ENCODE measurements at places on chromosomes 12 and 14.

- no peak for DNase-seq
These were observed 75.9 kb upstream of the TMPO start for GRCh38 chr12:98439471-98439951.

- DNase-seq = no peak
These were observed 57.3 kb downstream of the FBRSL1 start for GRCh38 chr12:132547205-132547740.

GRCh38 chr14:105525861-105526775 lies at the start of gene TMEM121:
TMEM121 (plus strand) TSS chr14:105526583; CDS start chr14:105528835, 2,252 bp downstream.
- DNase-seq = peak; percentile 64

- no peak for DNase-seq
These were observed 516.3 kb upstream of the NOVA1 start for GRCh38 chr14:27114180-27114579.

- DNase-seq = no peak
These were observed 430.0 kb downstream of the ETNK1 start for GRCh38 chr12:23055004-23055403.

DNA sequence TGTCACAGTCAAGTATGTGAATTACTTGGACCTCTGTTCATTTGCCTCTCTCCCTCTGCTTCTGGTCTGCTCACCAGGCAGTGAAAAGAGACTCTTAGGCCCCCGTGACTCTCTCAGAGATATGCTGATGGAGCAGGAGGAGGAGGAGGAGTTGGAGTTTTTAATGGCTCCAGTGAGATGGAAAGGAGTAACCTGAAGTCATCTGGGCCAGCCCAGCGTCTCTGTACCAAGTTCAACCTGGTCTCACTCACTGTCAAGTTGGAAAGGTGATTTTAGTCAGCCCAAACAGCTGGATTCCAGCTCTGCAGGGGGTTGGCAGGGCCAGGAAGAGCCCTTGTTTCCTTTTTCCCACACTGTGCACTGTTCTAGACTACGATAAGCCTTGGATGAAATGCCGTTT lies 48.6 kb downstream of the SH2B3 start:
- DNase-seq = no peak

DNA sequence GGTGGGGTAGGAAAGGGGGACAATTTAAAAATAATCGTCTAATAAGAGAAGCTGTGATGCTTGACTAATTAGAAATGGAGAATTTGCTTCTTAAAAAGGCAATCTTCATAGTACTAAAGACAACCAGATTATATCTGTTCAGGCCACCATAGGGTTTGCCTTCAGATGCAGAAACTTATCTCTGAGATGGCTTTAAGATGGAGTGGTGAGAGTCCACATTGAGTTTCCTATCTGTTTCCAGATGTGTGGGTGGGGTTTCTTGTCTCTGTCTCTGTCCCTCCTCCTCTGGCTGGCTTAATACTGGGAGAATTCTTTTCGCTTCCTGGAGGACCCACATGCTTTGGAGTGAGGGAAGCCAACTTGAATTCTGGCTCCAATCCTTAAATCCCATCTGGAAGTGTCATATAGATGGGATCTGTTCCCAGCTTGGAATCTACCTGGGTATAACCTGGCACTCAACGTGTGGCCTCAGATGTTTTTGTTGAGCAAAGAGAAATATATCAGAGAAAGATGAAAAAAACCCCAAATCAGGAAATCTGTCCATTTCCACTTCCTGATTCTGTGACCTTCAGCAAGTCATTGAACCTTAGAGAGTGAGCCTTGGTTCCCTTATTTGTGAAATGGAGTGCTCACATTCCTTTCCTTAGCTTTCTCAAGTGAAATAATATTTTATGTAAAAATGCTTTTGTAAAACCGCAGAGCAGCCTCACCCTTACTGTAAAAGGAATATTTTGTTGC lies 66.4 kb downstream of the CHST11 start:
- no peak for DNase-seq

- no peak for DNase-seq
These were observed 131.6 kb downstream of the PPFIA2 start for GRCh38 chr12:81627336-81628189.

- DNase-seq = peak; percentile 49
These were observed 4.7 kb upstream of the CREBL2 start for GRCh38 chr12:12606781-12607589.

DNA sequence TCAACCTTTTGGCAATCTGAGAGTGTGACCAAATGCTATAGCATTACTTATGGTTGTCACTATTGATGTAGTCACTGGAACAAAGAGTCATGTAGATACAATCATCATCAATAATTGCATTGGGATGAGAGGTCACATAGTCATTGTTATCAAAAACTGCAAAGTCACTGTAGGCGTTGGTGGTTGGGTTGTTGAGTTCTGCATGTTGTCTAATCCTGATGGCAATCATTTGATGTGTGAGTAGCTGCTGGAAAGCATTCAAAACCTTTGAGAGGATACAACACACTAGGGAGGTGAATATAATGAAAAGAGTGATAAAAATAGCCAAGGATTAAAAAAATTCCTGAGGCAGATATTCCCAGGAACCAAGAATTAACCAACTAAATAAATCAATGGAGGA lies 214.7 kb upstream of the SYT10 start:
- no peak for DNase-seq

DNA sequence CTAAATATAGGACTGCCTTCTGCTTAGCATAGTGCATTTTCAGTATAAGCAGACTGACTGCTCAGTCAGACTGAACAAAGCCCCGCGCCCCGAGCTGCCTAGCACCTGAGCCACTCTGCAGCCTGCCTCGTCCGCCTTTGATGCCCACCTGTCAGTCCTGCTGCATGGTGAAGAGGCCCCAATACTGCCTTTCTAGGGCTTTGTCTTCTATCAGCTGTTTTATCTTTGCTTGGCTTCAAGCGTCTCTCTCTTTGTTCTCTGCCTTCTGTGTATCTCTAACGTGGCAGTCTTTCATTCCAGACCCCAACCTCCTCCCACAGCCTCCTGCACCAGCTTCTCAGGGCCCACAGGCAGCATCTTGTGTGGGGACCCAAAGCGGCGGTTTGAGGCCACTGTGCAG lies 1001.0 kb downstream of the VRK1 start:
- no peak for DNase-seq

DNA sequence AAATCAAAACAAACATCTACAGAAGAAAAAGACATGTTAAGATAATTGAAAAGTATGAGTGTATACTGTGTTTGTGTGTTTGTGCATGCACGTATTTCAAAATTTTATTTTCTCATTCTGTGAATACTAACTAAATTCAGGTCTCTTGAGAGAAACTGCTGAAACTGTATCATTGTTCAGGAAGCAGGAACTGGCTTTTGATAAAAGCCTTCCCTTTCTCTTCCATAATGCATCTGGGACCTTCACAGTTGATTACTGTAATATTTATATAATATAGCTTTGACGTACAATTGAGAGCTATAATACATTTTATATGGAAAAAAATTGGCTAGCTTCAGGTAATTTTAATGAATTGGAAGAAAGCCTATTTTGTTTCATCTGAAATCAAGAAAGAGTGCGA lies 993.5 kb downstream of the SLC6A15 start:
- DNase-seq = no peak

GRCh38 chr12:20950248-20950647 lies 139.7 kb downstream of the SLCO1B3 start:
- peak; percentile 4 for DNase-seq

- no peak for DNase-seq
These were observed 56.5 kb upstream of the TBX3 start for GRCh38 chr12:114740448-114740847.

GRCh38 chr12:16281157-16281556 lies 3.7 kb upstream of the SLC15A5 start:
- no peak for DNase-seq

DNA sequence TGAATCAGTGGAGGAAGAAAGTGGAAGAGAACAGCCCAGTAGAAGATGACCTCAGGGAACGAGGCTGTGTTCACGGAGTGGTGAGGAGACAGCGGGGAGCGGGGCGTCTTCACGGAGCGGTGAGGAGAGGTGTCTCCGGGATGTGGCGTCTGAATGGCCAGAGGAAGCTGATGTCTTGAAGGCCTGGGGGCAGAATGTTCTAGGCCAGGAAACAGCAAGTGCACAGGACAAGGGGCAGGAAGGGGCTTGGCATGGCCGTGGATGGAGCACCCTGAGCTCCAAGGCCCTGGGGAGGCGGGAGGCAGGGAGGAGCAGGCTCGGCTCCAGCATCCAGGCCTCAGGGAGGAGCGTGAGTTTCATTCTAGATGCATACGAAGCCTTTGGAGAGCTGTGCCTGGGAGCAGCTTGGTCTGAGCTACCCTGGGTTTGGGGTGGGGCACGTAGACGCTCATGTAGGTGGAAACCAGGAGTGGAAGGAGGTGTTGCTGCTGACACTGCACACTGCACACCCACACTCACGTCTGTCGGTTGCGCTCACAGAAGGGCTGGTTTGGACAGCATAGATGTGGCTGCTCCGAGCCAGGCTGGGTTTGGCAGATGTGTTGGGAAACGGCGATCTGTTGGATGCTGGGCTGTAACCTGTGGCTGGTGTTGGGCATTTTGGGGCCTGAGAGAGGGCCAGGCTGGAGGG lies 131.6 kb downstream of the ADGRD1 start:
- DNase-seq = no peak

GRCh38 chr12:32039917-32040575 lies 66.6 kb upstream of the BICD1 start:
- DNase-seq = no peak

DNA sequence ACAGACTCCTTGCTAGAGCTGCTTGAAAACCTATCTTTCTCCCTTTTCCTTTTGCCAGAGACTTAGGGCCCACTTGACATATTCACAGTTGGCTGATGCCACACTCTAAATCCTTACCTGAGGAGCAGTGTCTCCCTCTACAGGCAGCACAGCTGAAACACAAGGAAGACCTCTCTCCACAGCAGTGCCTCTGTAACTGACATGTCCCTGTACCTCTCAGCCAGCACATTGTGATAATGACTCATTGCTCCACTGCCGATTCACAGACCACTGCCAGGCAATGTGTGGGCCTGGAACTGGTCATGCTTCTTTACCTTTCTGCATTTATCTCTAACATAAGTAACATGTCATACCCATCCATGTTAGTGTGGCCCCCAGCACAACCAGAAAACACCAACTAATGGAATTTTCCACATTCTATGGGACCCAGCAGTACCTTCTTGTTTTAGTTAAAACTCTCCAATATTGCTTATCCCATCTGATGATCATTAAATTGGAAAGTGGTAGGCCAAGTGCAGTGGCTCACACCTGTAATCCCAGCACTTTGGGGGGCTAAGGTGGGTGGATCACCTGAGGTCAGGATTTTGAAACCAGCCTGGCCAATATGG lies 56.5 kb downstream of the GTF2A1 start:
- DNase-seq = peak; percentile 57

DNA sequence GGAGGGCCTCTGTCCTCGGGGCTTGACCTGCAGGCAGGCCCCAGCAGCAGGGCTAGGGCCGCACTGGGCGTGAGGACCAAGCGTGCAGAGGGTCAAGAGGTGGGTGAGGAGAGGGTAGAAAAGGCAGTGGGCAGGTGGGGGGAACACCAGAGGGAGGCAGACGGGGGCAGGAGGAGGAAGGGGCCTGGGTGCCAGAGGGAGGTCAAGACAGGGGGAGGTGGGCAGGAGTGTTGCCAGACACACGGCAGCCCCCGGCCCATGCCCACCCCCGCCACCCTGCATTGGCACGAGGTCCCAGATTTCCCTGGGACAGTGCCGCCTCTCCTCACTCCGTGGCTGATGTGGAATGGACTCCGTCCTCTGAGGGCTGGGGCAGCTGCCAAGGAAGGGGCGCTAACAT lies 8.2 kb downstream of the TMEM121 start:
- DNase-seq = no peak

DNA sequence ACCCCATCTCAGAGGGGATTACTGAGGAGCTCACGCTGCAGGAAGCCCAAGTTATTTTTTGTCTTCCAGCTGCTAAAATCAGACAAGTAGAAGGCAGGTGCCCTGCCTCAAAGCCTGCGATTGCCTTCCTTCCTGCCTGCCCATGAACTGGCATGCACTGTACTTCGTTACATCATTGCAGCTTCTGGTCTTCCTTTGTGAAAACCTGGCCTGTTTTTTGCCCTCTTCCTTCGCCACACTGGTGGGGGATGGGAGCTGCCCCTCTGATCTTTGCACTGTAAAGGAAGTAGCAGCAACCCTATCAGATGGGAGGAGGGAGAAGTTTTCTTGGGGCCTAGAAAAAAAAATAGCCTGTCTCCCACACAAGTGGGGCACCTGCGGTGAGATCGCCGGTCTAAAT lies 1098.7 kb downstream of the BCL11B start:
- no peak for DNase-seq

- no peak for DNase-seq
These were observed 23.7 kb upstream of the NXPH4 start for GRCh38 chr12:57192920-57193319.

GRCh38 chr12:75489613-75490210 lies 9.2 kb downstream of the GLIPR1 start:
- DNase-seq = no peak

GRCh38 chr14:80844872-80845271 lies 96.7 kb downstream of the CEP128 start:
- DNase-seq = no peak

GRCh38 chr14:40099316-40099715 lies 667.1 kb upstream of the FBXO33 start:
- no peak for DNase-seq

- no peak for DNase-seq
These were observed 68.0 kb downstream of the PRIMA1 start for GRCh38 chr14:93720076-93720815.

DNA sequence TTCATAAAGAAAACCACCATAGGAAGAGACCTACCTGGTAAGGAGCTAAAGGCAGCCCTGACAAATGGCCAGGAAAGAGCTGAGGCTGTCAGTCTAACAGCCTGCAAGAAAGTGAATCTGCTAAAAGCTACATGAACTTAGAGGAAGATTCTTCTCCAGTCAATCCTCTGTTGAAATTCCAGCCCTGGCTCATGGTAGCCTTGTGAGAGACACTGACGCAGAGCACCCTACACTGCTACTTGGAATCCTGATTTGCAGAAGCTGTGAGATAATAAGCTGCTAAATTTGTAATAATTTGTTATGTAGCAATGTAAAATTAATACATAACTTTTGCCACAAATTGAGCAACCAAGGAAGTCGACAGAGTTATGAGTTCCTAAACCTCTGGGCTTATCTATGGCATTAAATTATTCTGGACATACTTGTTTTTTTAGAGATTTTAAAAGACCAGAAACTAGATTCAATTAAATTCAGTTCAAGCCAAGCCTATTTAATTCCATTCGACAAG lies 257.0 kb downstream of the ETNK1 start:
- DNase-seq = no peak

DNA sequence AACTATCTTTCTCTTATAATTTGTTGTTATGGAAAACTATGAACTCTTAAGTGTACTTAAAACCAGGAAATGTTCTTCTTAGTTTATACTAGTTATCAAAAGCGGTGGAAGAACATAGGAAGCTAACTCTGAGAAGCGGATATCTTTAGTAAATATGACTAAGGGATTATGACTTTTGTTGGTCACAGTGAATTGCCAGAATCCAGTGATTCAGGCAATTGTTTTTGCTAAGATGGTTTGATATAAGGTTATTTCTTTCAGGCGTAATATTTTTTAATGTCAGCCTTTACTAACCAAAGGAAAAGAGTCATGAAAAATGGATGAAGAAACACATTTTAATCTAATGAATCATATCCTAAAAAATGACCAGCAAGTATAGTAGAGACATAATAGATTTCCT lies 473.5 kb downstream of the FOXG1 start:
- DNase-seq = no peak

- no peak for DNase-seq
These were observed 357.1 kb upstream of the PDE3A start for GRCh38 chr12:20011200-20011599.

All from GM10248 (cell line).